ENCODE measurements at places on chromosomes 12 and 14.

DNA sequence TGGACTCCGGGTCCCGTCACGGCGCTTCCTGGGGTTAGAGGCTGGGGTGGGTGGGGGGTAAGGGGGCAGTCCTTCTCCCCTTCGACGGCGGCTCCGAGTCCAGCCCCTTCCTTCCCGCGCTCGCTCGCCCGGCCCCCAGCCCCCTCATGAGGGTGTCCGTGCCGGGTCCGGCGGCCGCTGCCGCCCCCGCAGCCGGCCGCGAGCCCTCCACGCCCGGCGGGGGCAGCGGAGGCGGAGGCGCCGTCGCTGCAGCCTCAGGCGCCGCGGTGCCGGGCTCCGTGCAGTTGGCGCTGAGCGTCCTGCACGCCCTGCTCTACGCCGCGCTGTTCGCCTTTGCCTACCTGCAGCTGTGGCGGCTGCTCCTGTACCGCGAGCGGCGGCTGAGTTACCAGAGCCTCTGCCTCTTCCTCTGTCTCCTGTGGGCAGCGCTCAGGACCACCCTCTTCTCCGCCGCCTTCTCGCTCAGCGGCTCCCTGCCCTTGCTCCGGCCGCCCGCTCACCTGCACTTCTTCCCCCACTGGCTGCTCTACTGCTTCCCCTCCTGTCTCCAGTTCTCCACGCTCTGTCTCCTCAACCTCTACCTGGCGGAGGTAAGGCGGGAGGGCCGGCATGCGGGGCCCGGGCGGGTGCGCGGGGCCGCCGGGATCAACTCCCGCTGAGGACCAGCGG lies 500 bp downstream of the GPR137C start:
- DNase-seq = peak; percentile 17

DNA sequence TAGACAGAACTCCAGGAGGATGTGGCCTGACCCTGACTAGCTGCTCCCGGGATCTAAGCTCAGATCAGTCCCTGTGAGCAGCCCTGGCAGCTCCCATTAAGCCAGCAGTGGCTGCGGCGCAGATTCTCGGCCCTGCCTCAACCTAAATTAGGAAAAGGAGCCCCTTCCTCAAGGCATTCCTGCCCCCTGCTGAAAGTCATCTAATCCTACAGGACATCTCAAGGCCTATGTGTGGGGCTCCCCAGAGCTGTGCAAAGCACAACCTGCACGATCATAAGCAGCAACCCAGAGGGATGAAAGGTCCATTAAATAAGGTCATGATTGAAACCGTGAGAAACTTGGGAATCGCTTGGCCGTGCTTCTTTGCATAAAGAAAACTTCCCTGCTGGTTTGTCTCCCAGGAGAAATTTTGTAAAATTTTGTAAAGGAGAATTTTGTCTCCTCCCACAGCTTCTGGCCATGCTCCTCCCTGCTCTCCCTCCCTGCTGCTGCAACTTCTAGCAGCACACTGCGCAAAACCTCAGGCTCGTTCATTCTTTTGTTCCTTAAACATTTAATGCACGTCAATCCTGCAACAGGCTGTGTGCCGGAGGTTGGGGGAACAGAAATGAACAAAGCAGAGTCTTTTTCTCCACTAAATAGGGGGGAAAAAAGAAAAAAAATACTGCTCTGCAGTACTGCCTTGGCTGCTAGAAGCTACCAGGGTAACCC lies 96.6 kb upstream of the SLC35F4 start:
- no peak for DNase-seq

DNA sequence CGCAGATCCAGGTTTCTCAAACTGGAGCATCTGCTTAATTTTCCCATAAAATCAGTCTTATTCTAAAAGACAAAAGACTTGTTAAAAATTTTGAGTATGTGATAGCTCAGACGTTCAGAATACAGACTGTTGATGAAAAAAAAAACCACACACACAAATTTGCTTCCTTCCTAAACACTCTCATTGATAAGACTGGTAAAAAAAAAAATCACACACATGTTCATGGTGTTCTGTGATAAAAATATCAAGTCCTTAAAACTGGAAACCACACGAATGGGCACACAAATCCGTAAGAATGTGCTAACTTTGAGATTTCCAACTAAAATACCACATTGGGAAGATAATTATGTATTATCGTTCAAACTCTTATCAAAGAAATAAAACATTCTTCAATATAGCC lies 6.7 kb upstream of the ARID4A start:
- DNase-seq = no peak

DNA sequence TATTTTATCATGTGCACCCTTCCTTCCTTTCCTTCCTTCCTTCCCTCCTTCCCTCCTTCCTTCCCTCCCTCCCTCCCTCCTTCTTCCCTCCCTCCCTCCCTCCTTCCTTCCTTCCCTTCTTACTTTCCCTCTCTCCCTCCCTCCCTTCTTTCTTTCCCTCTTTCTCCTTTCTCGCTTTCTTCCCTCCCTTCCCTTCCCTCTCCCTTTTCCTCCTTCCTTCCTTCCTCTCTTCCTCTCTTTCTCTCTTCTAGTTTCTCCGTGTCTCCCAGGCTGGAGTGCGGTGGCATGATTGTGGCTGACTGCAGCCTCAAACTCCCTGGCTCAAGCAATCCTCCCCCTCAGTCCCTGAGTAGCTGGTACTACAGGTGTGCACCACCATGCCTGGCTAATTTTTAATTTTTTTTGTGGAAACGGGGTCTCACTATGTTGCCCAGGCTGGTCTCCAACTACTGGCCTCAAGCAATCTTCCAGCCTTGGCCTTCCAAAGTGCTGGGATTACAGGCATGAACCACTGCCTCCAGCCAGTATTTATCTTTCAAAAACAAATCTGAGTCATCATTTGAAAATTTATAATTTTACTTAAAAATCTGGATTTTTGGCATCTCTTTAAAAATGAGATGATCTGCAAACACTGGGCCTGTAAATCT lies 7.8 kb downstream of the C1RL start:
- DNase-seq = no peak

DNA sequence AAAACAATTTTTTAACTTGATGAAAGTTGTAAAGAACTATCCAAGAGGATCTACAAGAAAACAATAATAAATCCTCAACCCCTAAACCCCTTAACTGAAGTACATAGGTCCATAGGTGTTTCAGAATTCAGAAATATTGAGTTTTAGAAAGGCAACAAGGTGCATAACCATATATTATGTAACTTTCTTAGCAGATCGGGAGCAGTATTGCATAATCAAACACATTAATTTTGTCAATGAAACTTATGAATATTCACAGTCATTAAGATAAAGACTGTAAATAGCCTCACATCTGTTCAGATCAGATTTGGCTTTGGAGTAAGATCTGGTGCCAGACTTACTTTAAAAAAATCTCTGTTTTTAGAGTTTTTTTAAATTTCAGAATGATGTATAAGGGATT lies 647.1 kb upstream of the FLRT2 start:
- DNase-seq = no peak

DNA sequence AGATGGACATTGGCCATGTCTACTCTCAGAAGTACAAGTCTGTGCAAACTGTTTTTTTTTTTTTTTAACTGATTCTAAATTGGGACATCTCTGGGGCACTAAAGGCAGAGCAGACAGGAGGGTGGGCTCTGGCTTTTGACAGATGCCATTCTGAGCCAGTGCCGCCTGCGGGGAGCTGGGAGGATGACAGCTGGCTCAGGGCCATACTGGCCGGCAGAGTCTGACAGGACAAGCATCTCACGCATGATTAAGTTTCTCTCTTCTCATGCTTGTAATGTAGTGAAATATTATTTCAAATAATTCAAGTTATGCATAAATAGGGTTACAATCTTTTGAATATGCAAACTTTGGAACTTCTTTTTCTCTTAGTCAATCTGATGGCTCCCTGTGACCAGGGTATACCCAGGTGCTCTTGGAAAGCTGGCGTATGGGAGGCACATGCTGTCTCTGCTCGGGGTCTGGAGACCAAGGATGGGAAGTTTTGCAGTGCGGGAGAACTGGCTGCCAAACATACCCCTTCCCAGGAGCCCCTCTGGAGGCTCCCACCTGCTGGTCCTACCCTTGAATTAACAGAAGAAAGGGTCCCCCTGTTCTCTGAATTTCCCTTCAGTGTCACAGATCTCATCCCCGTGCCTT lies 7.6 kb downstream of the CDCA4 start:
- no peak for DNase-seq

- no peak for DNase-seq
Measured at GRCh38 chr12:18658829-18659228, 79.0 kb downstream of the PLCZ1 start.

DNA sequence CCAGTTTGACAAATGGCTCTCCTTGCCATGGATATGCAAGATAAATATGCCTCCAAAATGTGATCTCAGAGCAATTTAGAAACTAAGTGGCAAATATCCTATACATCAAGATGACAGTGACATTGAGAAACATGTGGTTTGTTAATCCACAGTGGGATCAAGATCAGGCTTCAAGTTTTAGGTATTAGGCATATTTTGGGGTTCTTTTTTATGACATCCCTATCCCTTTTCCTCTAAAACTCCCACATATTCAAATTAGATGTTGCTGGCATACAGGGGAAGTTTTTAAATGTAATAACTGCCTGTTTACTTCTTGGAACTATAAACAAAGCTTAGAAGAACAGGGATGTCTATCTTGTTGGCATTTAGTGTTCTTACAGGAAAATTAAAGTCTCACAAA lies 179.4 kb downstream of the CRADD start:
- DNase-seq = no peak

GRCh38 chr14:58881433-58881832 lies 243.7 kb downstream of the DACT1 start:
- DNase-seq = no peak

- no peak for DNase-seq
Measured at GRCh38 chr14:105430565-105430964, 10.9 kb downstream of the MTA1 start.

- DNase-seq = no peak
Measured at GRCh38 chr12:44618946-44619345, 257.2 kb downstream of the NELL2 start.

DNA sequence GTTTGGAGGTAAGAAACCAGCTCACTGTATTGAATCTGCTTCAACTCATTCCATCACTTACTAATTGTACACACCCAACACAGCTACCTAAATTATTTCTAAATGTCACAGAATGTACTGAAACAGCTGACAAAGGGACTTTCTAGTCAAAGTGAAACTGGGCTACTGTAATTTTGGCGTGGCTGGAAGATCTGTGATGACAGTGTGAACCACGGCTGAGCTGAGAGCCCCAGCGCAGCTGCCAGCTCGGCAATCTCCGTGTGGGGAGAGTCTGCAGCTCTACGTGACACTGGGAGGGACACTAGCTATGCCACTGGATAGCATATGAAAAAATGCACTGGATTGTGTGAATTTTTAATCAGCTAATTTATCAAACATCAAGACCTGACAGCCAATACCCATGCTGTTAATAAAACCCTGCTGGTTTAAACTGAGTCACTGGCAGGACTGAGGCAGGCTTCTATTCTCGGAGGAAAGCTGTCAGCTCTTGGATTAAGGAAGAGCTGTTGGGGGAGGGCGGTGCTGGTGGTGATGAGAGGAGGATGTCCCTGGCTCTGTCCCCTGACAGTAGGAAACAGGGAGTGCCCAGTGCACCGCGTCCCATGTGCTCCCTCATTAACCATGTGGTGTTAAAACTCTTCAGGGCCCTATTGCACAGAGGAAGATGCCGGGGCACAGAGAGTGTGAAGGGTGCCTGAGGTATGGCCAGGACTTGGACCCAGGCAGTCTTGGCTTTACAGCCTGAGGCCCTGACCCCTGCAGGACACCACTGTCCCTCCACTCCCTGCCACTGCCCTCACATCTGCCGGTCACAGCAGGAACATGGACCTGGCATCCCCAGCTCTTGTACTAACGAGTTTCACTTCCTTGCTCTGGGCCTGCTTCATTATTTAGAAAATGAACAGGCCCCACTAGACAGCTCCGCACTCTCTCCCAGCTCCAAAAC lies 13.3 kb downstream of the SLC15A4 start:
- DNase-seq = no peak

DNA sequence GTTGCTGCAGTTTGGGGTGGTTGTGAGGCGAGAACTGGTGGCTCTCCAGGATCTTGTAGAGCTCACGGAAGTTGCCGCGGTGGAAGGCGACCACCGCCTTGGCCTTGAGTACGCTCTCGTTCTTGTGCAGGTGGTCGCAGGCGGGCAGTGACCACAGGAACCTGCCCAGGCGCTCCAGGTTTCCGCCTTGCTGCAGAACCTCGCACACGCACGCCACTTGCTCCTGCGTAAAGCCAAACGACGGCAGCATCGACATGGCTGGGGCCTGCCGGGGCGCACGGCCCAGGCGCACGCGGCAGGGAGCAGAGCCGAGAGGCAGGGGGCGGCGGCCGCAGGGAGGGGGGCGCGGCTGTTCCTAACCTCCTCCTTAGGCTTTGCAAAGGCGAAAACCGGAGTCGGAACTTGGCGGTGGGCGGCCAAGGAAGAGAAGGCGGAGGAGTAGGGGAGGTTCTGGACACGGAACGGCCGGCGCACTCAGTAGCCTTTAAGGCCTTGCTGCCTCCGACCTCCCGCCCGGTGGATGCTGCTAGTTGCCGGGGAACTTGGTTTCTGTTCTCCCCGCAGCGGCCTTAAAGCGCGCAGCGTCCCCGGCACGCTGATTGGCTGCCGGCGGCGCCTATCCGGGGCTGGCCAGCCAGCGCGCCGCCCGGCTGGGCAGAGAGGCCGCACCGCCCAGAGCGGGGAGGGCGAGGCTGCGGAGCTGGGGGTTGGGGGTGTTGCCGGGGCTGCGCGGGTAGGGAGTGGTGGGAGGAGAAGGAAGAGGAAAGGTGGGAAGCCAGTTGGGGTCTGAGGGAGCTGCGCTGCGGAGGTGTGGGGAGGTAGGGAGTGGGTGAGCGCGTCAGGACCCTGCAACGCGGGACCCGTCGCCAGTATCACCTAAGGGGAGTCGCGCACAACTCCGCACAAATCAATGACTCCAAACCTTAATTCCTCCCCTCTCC lies at the start of gene SIX1:
SIX1 (minus strand) TSS at position 544 of the 941 bp plus-strand sequence; CDS start at position 256, 288 bp downstream.
- no peak for DNase-seq

- DNase-seq = no peak
Measured at GRCh38 chr14:68692916-68693771, 99.7 kb downstream of the ZFP36L1 start.

- no peak for DNase-seq
Measured at GRCh38 chr12:9650151-9650576, 19.3 kb upstream of the CLEC2D start.

All from activated T-cell treated with anti-CD3 and anti-CD28 coated beads for 4 hours (primary cell).